Prostate gland (tissue), 2 donors: ENCODE measurements at places on chromosomes 5 and 9. TPM values are rescaled to one million over a fixed set of nuclear protein-coding genes. Genes with fewer than 3 reads are reported as not detected.

Gene HCN1
- 1.3 TPM for total RNA-seq

Gene SLC46A2
- 0.80 TPM for total RNA-seq

Gene HSPA5
- total RNA-seq = 303 TPM

Gene CD14
- total RNA-seq = 22.9 TPM

Gene SHOC1
- not detected for total RNA-seq

Gene PHF24
- total RNA-seq = not detected

Gene PNPLA7
- 34.2 TPM for total RNA-seq

Gene FBP2
- not detected for total RNA-seq

- H3K27me3 ChIP-seq = no peaks in the 10 kb centered on the region
- no peaks in the 10 kb centered on the region for H3K36me3 ChIP-seq
- no peak overlapping the region for H3K4me3 ChIP-seq
Observed at GRCh38 chr9:98450496-98450895, 195.0 kb upstream of the TBC1D2 start.

DNA sequence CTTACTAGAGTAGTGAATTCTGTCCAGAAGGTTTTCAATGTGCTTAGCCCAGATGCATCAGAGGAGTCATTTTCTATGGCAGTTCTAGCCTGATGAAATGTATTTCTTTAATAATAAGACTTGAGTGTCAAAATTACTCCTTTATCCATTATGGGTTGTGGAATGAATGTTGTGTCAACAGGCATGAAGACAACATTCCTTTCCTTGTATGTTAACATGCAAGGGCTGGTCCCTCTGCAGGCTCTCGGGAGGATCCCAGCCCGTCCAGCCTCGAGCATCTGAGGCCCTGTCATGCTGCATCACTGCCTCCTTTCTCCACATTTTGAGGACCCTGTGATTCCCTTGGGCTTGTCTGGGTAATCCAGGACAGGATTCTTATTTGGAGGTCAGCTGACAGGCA lies 42.9 kb upstream of the FAM120AOS start:
- no peak overlapping the region for H3K4me3 ChIP-seq
- H3K4me1 ChIP-seq = no peaks in the 10 kb centered on the region
- no peak overlapping the region for H3K27ac ChIP-seq
- H3K27me3 ChIP-seq = no peaks in the 10 kb centered on the region

DNA sequence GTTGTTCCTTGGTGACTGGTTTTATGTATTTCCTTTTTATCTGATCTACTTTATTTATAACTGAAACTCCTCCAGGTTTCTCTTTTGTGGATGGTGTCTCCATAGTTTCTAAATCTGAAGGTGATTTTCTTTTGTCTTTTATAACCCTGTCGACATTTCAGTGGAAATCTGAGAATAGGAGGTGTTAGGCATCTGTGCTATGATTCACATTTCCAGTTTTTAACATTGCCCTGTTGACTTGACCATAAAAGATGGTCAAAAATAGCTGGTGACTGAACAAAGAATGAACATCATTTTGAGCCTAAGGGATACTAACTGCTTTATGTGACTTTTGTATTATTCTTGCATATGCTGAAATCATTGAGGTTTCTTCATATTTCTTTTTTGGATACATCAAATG lies 190.5 kb downstream of the PCSK1 start:
- H3K36me3 ChIP-seq = no peaks in the 10 kb centered on the region
- H3K4me3 ChIP-seq = no peak overlapping the region
- DNase-seq = no peak

- no peak overlapping the region for H3K4me3 ChIP-seq
- no peaks in the 10 kb centered on the region for H3K27me3 ChIP-seq
- DNase-seq = no peak
- no peaks in the 10 kb centered on the region for H3K36me3 ChIP-seq
- H3K27ac ChIP-seq = no peak overlapping the region
Observed at GRCh38 chr5:135223404-135223803, 175.6 kb downstream of the MACROH2A1 start.

DNA sequence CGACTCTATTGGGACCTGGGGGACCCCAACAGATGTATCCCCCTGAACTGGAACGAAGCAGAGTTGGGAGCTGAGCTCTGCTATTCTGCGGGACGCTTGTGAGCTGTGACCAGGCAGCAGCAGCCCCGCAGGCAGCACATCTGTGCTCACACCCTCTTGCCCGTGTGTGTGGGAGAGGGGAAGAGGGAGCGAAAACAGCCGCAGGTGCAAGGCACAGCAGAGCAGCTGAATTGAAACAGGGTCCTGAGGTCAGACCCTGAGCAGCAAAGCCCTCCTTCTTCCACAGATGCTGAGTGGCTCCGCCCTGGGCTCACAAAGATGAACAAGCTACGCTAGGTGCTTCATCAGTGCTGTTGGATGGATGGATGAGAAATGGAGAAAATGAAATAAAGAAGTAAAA lies 198.7 kb downstream of the HSPA4 start:
- no peak overlapping the region for H3K4me3 ChIP-seq
- H3K27me3 ChIP-seq = no peaks in the 10 kb centered on the region
- no peaks in the 10 kb centered on the region for H3K4me1 ChIP-seq
- DNase-seq = no peak
- no peaks in the 10 kb centered on the region for H3K36me3 ChIP-seq

- DNase-seq = no peak
- no peak overlapping the region for H3K4me3 ChIP-seq
- no peaks in the 10 kb centered on the region for H3K27me3 ChIP-seq
- H3K27ac ChIP-seq = no peak overlapping the region
Observed at GRCh38 chr9:133901184-133901835, 90.8 kb downstream of the VAV2 start.

- DNase-seq = no peak
- H3K36me3 ChIP-seq = no peaks in the 10 kb centered on the region
- no peaks in the 10 kb centered on the region for H3K4me1 ChIP-seq
- no peak overlapping the region for H3K27ac ChIP-seq
Observed at GRCh38 chr5:115718927-115719326, 93.1 kb upstream of the TMED7 start.
